ENCODE measurements at places on chromosomes 12 and 14.
A peak's percentile ranks its signal among the peaks of the same experiment; 100 is the strongest.

- DNase-seq: no peak
Measured at GRCh38 chr14:75619548-75619947, 41.1 kb downstream of the ERG28 start.

- DNase-seq: no peak
Measured at GRCh38 chr12:69500631-69501030, 30.4 kb downstream of the FRS2 start.

- DNase-seq: no peak
Measured at GRCh38 chr14:106506881-106507305, 980.5 kb downstream of the TMEM121 start.

GRCh38 chr14:64646103-64646502 is 58.1 kb upstream of the PLEKHG3 start:
- DNase-seq: no peak

DNA sequence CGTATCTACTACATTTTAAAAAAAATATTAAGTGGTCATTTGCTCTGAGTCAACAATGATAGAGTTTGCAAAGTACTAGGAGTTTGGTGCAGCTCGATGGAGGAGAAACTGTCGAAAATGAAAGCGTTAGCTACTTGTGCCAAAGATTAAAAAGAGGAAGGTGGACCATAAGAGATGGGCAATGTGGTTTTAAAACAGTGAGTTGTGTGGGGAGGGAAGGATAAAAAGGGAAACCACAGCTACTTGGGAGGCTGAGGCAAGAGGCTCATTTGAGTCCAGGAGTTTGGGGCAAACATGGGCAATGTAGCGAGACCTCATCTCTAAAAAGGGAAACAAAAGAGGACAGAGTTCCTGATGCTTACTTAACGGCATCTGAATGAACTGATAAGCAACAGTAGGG is 18.2 kb upstream of the STRAP start:
- DNase-seq: no peak

DNA sequence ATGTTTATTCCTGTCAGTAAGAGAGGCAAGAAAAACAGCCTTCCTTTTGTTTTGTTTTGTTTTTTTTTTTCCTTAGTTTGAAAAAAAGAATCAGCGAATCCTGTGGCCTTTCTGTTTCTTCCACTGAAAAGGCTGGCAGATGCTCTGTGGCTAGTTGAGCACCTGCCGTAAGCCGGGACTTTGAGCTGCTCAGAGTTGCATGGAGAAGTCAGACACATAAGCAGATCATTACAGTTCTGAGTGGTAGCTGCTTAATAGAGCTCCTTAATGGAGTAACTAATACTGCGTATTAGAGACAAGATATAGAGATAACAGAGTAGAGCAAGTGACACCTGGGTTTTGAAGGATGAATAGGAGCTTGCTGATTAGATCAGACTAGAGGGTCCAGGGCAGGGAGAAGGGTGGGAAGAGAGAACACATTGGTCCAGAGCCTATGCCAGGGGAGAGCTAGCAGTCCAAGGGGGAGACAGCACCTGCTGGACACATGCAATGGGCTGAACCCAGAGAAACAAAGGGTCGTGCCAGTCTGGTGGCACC is 129.4 kb downstream of the TSPAN9 start:
- DNase-seq: no peak

GRCh38 chr12:127640181-127640886 is 626.6 kb upstream of the TMEM132C start:
- no peak for DNase-seq

GRCh38 chr12:93595351-93595750 is 22.9 kb downstream of the SOCS2 start:
- no peak for DNase-seq

DNA sequence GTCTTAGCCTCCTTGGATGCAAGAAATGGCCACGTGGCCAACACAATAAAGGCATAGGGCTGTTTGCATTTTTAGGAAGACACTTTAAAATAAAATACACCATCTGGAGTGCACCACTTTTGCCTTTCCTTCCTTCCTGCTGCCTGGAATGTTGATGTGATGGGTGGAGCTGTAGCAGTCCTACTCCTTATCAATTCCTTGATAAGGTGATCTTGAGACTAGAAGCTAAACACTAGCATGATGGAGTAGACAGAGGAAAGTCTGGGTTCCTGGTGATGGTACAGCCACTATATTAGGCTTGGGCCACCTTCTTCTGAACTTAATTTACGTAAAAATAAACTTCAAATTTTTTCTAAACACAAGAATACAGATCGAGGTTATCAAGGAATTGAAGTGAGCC is 2.9 kb upstream of the GLT1D1 start:
- no peak for DNase-seq

GRCh38 chr12:23484238-23484637 is 465.2 kb downstream of the SOX5 start:
- DNase-seq: no peak

DNA sequence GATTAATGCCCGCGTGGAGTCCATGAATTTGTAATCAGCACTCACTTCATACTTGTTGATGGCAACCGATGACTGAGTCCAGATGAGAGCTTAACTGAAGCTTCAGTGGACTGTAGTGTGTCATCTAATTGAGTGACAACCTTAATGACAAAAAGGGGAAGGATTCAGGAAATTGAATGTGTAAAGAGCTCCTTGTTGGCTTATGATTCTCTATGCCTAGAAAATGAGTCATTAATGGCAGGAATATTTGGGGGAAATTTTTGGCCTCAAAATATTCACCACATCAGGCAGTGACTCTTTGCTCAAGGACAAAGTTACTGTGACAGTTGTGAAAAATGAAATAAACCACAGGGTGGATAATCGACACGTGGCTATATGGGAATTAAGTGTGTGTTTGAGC is 55.3 kb upstream of the STON2 start:
- no peak for DNase-seq

- DNase-seq: no peak
Measured at GRCh38 chr12:109557805-109558204, 15.5 kb downstream of the MMAB start.

- DNase-seq: no peak
Measured at GRCh38 chr12:95212586-95212985, 4.7 kb downstream of the FGD6 start.

DNA sequence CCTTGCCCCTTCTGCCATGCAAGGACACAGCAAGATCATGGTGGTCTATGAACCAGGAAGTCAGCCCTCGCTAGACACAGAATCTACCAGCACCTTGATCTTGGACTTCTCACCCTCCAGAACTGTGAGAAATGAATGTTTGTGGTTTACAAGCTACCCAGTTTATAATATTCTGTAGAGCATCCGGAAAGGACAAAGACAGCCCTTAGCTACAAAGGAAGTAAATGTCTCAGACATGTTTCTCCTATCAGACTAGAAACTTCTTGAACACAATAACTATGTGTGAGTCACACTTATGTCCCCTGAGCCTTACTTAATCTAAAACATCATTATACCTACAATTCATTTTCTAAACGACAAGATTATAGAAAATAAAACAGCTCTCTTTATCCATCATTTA is 176.7 kb downstream of the KLHL28 start:
- no peak for DNase-seq

- DNase-seq: no peak
Measured at GRCh38 chr14:102998393-102998792, 59.0 kb downstream of the CDC42BPB start.

DNA sequence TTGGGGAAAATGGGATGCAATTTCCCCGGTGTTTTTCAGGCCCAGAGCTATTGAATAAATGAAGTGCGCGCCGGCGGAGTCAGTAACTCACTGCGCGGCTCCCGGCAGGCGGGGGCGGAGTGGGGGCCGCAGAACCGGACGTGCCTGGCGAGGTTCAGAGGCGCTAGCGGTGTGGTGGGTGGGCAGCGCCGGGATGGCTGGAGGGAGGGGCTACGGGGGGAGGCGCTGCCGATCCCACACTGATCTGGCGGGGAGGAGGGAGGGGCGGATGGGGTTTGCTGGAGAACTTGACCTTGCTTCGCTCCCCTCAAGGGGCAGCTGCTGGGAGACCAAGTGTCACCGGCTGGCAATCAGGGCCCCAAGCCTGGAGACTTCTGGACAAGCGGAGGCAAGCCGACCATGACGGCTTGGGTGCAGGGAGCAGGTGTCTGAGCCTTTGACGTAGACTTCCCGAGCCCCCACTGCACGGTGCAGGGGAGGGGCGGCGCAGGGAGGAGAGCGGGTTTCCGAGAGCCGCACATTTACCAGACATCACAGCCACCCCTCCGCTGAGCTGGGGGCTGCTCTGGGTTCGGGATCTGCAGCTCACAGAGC is 174.1 kb upstream of the RTL1 start:
- no peak for DNase-seq

DNA sequence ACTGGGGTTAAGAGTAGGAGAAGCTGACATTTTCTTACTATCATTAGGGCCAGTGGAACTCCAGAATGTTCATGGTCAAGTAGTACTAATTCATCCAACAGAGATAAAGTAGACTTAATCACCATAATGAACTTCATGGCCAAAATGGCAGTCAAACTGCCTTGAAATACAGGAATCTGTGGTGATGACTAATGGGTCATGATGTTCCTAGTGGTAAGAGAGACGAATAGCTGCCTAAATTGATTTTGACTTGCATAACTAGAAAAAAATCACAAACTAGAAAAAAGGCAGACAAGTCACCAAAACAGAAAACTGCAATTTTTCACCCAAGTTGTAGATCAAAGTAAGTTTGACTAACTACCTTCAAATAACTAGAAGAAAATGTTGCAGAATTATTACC is 138.5 kb downstream of the MGAT4C start:
- no peak for DNase-seq

- DNase-seq: no peak
Measured at GRCh38 chr12:24854908-24855307, 94.0 kb downstream of the BCAT1 start.

- no peak for DNase-seq
Measured at GRCh38 chr14:82365471-82365870, 831.8 kb upstream of the SEL1L start.

DNA sequence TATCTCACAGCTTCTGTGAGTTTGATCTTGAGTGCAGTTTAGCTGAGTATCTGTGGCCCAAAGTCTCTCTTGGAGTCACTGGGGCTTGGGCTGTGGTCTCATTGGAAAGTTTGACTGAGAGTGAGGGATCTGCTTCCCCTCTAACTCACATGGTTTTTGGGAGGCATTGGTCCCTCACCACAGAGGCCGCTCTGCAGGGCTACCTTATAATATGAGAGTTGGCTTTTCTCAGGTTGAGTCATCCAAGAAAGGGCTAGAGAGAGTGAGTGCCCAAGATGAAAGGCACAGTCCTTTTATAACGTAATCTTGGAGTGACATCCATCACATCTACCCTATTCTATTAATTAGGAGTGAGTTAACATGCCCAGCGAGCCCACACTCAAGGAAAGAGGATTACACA is 175.8 kb downstream of the SLC41A2 start:
- DNase-seq: no peak

GRCh38 chr12:108756421-108756820 is 25.1 kb upstream of the CORO1C start:
- DNase-seq: no peak

- no peak for DNase-seq
Measured at GRCh38 chr12:13588574-13588973, 392.0 kb downstream of the EMP1 start.

- no peak for DNase-seq
Measured at GRCh38 chr12:112046003-112046402, 32.8 kb downstream of the ERP29 start.

DNA sequence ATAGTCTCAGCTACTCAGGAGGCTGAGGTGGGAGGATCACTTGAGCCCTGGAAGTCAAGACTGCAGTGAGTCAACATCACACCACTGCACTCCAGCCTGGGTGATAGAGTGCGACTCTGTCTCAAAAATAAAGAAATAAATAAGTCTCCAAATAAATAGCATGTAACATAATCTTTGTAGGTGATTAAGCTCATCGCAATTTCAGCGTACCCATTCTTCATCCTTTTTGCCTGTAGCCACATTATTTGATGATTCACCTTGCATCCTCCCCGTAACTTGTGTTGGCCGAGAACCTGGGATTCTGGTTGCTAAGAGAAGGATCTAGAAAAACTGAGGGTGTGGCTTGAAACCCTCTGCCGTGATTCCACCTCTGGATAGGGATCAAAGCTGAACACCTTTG is 115.1 kb downstream of the GALC start:
- DNase-seq: no peak

DNA sequence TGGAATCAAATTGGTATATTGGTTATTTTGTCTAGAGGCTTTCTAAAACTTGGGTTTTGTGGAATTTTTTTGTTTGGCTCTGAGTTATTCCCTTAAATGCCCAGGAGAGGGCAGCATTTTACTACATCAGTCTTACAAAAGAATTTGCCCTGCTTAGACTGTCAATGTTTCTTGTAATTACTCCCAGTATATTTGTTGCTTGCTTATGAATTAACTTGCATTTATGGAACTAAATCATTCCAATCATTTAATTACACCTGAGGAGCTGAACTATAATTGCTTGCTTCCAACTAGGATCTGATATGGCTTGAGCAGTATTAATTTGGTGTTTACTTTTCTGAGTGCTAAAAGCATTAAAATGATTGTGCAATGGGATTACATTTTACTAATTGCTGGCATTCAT is 48.7 kb downstream of the MIPOL1 start:
- peak; percentile 9 for DNase-seq

GRCh38 chr12:14774906-14775635 is 28.2 kb downstream of the WBP11 start:
- DNase-seq: no peak

GRCh38 chr12:30145684-30146032 is 361.9 kb upstream of the TMTC1 start:
- DNase-seq: no peak

- no peak for DNase-seq
Measured at GRCh38 chr12:19021646-19022045, 107.9 kb upstream of the PLEKHA5 start.

DNA sequence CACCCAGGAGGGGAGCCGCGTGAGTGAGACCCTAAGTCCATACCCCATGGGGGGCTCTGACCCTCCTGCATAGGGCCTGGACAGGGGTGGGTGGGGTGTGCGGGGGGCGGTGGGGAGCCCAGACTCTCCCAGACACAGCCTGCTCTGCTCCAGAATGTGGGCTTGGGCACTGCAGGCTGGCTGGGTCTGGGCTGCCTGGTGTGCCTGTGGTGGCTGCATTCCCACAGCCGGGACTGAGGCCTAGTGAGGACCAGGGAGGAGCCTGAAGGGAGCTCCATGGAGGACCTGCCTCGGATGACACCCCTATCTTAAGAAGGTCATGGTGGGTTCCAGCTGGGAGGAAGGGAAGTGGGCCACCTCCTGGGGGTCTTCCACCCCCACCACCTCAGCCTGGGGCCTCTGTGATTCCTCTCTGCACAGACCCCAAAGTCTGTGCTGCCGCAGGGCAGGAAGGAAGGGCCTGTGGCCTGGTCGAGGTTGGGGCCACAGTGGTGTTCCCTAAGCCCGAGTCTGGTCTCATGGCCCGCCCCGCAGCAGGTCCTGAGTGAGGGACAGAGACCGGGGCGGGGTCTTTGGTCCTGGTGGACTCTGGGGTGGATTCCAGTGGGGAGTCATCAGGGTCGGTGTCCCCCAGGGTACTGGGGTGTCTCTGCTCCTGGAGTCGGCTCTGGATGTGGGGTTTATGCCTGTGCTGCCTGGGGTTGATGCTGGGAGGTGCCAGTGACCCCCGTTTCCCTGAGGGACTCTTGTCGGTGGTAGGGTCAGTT is 392.3 kb downstream of the TMEM121 start:
- DNase-seq: no peak
